ENCODE measurements at places on chromosomes 5 and 9.
A peak's percentile ranks its signal among the peaks of the same experiment; 100 is the strongest.

GRCh38 chr9:98002808-98003207 is 19.7 kb downstream of the ANP32B start:
- DNase-seq: no peak

DNA sequence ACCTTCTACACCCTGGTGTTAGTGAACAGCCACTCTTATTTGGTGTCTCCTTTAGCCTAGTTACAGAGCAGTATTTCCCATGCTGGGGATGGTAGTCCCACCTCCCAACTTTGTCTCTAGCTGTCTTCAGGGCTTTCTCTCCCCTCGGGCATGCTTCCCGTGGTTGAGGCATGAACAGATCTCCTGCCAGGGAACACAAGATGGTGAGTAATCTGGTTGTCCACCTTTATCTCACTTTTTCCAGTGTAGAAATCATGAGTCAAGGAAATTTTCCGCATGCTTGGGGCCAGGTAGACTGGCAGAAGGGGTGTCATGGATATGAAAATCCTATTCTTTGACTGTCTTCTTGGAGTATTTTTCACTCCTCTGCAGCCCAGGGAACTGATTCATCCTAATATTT is 532.9 kb downstream of the ANXA1 start:
- DNase-seq: no peak

GRCh38 chr5:116881921-116882531 is 307.4 kb upstream of the SEMA6A start:
- DNase-seq: no peak

DNA sequence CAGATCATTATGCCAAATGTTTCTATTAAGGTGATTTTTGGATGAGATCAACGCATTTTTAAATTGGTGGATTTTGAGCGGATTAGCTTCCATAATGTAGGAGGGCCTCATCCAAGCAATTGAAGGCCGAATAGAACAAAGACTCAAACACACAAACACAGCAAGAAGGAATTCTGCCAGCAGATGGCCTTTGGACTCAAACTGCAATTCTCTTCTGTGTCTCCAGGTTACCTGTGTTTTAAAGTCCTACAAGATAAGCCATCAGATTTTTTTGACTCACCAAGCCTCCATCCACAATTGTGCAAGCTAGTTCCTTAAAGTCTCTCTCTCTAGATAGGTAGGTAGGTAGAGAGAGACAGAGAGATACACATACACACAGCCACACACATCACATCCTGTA is 25.5 kb downstream of the CDH6 start:
- DNase-seq: no peak

- DNase-seq: peak; percentile 80
Measured at GRCh38 chr5:139710319-139711066, 62.3 kb downstream of the CXXC5 start.

All from EH (cell line).